Stimulated activated CD8-positive, alpha-beta memory T cell treated with anti-CD3 and anti-CD28 coated beads, Interleukin-7, amount 100 ng/mL, for 1 hour (primary cell): ENCODE measurements at places on chromosomes 11 and 22.

- DNase-seq, result no peak
Observed at GRCh38 chr22:21067075-21067900, 21.5 kb downstream of the LRRC74B start.

DNA sequence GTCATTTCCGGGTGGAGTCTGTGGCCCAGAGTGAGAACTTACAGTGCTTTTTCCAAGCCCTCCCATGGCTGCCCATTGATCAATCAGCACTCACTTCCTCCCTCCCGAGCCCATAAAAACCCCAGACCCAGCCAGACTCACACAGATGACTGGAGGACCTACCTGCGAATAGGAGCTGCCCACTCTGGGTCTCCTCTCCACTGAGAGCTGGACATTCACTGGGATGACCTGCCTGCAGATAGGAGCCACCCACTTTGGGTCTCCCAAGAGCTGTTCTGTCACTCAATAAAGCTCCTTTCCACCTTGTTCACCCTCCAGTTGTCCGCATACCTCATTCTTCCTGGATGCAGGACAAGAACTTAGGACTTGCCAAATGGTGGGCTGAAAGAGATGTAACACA, 56.0 kb upstream of the B3GNT6 start:
- no peak for DNase-seq

- no peak for DNase-seq
Observed at GRCh38 chr22:40396882-40397281, 26.5 kb downstream of the SGSM3 start.

- DNase-seq, result no peak
Observed at GRCh38 chr22:34113381-34113780, 193.1 kb upstream of the LARGE1 start.

GRCh38 chr22:39845529-39845928, 48.0 kb downstream of the ENTHD1 start:
- no peak for DNase-seq

DNA sequence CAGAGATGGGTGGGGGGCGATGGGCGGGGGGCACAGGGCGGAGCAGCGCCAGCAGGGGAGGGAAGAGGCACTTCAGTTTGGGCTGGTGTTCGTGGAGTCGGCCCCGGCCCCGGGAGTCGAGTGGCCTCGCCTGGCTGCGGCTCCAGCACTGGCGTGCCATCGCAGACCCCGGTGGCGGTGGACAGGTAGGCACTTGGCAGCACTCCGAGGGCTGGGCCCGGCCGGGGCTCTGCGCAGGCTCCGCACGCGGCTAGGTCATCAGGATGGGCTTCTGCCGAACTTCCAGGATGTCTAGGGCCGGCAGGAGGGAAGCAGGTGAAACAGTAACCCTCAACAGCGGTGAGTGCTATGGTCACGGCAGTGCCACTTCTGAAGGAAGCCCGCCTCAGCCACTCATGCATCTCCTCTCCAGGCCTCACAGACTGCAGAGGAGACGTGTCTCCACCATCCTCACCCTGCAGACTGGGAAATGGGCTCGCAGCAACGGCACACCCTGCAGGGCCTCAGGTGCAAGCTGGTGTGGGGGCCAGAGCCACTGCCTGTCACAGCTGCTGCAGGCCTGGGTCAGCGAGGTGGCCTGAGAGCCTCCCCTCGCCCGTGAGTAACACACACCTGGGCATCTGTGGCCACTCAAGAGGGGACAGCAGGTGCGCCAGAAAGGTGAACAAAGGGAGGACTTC, 33.3 kb downstream of the NUP50 start:
- DNase-seq, result no peak

- DNase-seq, result no peak
Observed at GRCh38 chr11:119248750-119249670, 42.9 kb downstream of the CBL start.

DNA sequence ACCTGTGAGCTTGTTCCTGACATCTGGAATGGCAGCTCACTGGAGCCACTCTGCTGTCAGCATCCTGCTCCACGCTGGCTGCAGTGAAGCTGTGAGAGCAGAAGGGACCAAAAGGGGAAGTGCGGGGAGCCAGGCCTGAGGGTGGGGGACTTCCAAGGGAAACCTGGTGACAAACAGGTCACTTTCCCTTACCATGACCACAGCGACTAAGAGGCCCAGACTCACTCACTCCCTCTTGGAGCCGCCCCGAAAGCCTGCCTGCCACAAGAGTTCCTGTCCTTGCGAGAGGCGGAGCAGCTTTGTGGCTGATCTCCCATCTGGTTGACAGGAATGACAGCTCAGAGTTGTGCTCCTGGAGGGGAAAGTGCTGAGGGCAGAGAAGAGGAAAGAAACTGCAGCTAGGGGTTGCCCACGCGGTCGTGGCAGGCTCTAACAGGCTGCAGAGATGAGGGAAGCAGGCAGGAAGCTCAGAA, 183.8 kb upstream of the NTM start:
- no peak for DNase-seq

GRCh38 chr11:68036717-68037239, 2.0 kb upstream of the TCIRG1 start:
- DNase-seq, result no peak

DNA sequence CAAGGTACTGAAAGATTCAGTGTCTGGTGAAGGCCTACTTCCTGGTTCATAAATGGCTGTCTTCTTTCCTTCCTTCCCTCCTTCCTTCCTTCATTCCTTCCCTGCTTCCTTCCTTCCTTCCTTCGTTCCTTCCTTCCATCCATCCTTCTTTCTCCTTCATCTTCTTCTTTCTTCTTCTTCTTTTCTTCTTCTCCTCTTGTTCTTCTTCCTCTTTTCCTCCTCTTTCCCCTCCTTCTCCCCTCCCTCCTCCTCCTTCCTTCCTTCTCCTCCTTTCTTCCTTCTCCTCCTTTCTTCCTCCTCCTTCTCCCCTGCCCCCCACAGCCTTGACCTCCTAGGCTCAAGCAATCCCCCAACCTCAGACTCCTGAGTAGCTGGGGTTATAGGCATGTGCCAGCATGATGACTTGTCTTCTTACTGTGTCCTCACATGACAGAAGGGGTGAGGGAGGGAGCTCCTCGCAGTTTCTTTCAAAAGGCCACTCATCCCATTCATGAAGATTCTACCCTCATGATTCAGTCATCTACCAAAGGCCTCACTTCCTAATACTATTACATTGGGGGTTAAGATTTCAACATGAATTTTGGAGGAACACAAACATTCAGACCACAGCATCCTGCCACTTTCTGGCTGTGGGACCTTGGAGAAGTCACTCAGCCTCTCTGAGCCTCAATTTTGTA, 22.6 kb upstream of the CCDC134 start:
- no peak for DNase-seq

GRCh38 chr11:9760193-9760575, 96.3 kb downstream of the SWAP70 start:
- DNase-seq, result no peak

DNA sequence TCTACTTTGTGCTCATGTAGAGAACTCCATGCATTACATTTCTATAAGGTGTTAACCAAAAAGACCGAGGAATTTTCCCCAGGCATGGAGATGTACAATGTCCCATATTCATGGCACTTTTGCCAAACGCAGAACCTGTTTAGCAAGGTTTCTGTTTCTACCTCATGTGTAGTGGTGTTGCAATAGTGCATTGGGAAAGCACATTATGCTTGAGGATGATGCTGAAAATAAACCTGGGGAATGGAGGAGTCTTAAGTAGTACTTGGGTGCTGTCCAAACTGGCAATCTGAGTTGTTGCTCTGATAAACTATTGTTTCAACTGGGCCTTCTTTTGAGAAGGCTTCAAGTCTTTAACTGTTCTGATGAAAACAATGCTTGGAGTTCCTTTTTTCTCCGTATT, 11.5 kb upstream of the MUC15 start:
- DNase-seq, result no peak

GRCh38 chr11:126627421-126627820, 271.9 kb downstream of the ST3GAL4 start:
- no peak for DNase-seq

GRCh38 chr11:68651208-68651984, 32.9 kb upstream of the GAL start:
- no peak for DNase-seq

DNA sequence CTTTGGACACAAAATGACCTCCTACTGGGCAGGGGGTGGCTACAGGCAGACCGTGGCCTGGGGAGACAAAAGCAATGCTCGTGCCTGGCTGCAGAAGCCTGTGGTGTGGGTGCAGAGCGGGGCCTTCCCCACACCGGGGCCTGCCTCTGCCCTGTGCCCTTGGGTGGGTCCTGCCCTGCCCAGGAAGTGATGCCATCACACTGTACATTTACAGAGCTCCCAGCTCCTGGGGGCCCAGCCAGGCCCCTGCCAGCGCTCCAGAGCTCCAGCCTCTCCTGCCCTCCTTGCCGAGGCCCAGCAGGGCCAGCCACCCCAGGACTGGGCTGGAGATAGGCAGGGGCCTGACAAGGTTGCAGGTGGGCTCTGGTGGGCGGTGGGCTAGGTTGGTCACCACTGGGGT, 40.1 kb downstream of the MUC5B start:
- no peak for DNase-seq

- no peak for DNase-seq
Observed at GRCh38 chr11:66495401-66495854, 15.0 kb upstream of the BBS1 start.

GRCh38 chr11:555227-555779, 5.2 kb downstream of the LMNTD2 start:
- no peak for DNase-seq

DNA sequence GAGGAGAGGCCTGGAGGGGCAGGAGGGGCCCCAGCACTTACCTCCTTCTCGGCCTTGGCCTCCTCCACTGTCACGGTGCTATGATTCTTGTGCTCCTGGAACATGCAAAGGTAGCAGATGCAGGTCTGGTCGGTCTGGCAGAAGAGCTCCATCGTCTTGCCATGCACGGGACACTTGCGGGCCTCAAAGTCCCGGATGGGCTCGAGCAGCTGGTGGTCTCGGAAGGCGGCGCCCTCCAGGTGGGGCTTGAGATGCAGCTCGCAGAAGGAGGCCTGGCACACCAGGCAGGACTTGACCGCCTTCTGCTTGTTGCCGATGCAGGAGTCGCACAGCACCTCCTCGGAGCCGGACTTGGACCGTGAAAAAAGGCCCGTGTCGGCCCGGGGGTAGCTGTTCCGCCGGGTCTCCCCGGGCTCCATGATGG, 714 bp downstream of the TRIM29 start:
- no peak for DNase-seq

- DNase-seq, result no peak
Observed at GRCh38 chr11:70204466-70204799, 1.3 kb downstream of the FADD start.

DNA sequence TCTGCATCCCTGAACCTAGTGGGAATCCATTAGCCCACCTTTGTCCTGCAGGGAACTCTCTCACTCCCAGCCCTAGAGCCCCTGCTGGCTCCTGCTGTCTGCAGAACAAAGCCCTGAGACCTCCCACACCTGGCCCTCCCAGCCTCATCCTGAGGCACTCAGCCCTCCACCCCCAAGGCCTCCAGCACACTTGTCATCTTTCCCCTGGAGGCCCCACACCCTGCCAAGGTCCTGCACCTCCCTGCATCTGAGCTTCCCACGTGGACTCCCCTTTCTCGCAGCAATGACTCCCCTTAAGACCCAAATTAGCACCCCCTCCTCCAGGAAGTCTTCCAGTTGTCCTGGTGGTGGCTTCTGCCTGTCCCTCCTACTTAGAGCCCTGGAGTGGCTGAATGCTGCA, 42.3 kb upstream of the LINC01488 start:
- no peak for DNase-seq

GRCh38 chr22:24466716-24467328, 28.3 kb upstream of the UPB1 start:
- DNase-seq, result no peak

- DNase-seq, result no peak
Observed at GRCh38 chr22:44448271-44448830, 49.7 kb downstream of the RTL6 start.

DNA sequence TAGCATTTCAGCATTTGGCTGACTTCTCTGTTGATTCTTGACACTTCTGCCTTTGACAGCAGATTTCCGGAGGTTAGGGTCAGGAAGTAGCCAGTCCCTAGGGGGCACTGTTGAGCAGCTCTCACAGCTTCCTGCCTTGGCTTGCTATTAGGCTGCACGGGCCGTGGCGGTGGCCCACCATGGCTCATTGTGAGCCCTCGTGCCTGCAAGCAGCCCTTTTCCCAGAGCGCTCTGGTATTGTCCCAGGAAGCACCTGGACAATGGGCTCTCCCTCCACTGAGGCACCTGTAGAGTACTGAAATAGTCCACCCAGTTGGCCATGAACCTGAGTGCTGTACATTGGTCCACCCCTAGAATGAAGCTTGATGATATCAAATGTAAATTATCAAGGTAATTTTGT, 100.2 kb upstream of the GAL start:
- peak; percentile 8 for DNase-seq

DNA sequence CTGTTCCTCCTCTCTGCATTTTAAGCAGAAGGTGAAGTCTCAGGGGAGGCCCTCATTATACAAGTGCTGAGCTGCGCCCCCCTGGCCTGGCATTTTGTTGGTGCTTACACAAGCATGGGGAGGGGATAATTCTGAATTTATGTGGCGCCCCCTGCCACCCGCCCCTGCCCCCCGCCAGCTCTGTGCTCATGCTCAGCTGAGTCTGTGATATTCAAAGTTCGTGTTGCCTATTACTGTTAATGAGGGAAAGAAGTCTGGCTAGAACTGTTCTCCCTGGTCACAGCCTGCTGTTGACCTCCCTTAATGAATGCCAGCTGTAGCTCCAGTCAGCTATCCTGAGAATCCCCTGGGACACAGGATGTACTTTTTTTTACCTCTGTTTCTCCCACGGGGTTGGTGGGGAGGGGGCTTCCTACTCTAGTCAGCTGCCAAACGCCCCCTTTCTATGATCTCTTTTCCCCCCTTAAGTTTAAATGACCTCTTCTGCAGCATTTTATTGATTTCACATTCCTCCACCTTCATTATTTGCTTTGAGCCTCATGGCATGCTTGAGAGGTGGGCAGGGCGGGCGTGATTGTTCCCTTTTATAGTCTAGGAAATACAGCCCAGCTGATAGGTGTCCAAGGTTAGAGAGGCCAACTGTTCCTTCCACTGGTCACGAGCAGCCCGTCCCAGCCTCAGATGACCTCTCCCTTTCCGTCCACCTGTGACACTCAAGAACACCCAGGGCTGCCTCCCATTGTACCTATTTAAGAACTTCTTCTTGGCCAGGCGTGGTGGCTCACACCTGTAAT, 12.2 kb downstream of the USP2 start:
- no peak for DNase-seq

DNA sequence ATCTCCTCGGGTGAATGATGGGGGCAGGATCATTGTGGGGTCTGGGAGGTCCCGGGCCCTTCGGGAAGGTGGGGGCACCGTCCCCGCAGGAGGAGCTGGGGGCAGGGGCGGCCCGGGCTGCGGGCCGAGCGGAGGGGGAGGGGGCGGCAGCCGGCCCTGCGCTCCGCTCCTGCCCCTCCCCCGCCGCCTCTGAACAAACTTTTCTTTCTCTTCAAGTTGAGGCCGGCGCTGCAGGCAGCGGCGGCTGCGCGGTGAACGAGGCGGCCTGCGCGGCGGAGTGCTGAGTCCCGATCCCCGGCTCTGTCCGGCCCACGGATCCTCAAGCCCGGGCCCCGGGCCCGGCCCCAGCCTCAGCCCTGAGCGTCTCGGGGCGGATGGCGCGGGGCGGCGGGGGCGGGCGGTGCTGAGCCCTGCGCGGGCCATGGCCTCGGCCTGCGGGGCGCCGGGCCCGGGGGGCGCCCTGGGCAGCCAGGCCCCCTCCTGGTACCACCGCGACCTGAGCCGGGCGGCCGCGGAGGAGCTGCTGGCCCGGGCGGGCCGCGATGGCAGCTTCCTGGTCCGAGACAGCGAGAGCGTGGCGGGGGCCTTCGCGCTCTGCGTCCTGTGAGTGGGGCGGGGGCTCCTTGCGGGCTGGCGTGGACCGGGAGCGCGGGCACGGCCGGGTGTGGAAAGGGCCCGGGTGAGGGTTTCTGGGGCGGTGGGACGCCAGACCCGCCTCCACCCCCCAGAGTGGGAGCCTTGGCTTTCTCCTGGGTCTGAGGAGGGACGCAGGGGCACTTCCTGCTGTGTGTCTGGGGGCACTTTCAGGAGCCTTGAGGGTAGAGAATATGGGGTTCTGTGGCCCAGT, at the start of gene INPPL1:
Gene INPPL1 (plus strand): TSS at position 204 of the 847 bp plus-strand sequence. CDS start 218 bp downstream, at position 422.
- no peak for DNase-seq
